ENCODE measurements at places on chromosomes 7 and 10. TPM values are rescaled to one million over a fixed set of nuclear protein-coding genes. Genes with fewer than 3 reads are reported as not detected.

GRCh38 chr7:128161466-128162125 lies 79.5 kb upstream of the LEP start:
- H3K27ac ChIP-seq = no peak overlapping the region
- peaks cover 17% of the 10 kb centered on the region for H3K4me1 ChIP-seq
- peaks cover 2% of the 10 kb centered on the region for H3K27me3 ChIP-seq
- DNase-seq = no peak
- H3K4me3 ChIP-seq = no peak overlapping the region

GRCh38 chr7:46015107-46015868 lies 94.2 kb upstream of the IGFBP3 start:
- H3K27me3 ChIP-seq = no peaks in the 10 kb centered on the region
- H3K4me3 ChIP-seq = no peak overlapping the region
- no peak overlapping the region for H3K27ac ChIP-seq
- peak; percentile 46 for DNase-seq
- H3K4me1 ChIP-seq = no peaks in the 10 kb centered on the region
- H3K36me3 ChIP-seq = no peaks in the 10 kb centered on the region

- H3K4me3 ChIP-seq = no peak overlapping the region
- no peaks in the 10 kb centered on the region for H3K36me3 ChIP-seq
- no peaks in the 10 kb centered on the region for H3K4me1 ChIP-seq
- no peaks in the 10 kb centered on the region for H3K27me3 ChIP-seq
These were observed 43.0 kb upstream of the DLX6 start for GRCh38 chr7:96962221-96962885.

DNA sequence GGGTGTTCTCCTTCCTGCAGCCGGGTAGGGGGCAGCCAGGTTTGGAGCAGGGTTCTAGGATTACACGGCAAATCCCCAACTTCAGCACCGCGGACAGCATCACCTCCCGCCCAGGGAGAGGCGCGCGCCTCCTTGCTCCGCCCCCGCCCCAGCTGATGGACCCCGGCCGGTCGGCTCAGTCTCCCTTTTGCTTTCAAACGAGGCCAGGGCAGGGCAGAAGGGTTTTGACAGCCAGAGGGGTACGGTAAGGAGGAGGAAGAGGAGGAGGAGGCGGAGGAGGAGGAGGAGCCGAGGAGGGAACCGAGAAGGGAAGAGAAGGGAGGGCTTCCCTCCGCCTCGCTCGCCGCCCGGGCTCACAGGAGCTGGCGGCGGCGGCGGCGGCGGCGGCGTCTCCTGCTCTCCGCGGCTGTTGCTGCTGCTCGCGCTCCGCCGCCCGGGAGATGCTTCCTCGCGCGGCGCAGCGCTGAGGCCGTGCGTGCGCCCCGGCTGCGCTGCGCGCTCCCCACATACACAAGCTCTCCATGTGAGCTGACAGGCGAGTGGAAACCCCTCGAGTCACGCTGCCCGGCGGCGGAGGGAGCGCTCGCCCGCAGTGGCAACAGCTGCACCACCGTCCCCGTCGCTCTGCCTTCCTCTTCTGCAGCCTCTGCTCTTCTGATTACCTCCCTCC lies 615 bp upstream of the CNTNAP2 start:
- H3K27me3 ChIP-seq = no peaks in the 10 kb centered on the region
- H3K36me3 ChIP-seq = no peaks in the 10 kb centered on the region
- H3K27ac ChIP-seq = no peak overlapping the region
- peak overlapping the region; percentile 21 for H3K4me3 ChIP-seq
- no peaks in the 10 kb centered on the region for H3K4me1 ChIP-seq
- DNase-seq = peak; percentile 67

GRCh38 chr10:17239345-17240085 lies 11.5 kb downstream of the VIM start:
- H3K4me3 ChIP-seq = no peak overlapping the region
- no peak overlapping the region for H3K27ac ChIP-seq
- no peaks in the 10 kb centered on the region for H3K36me3 ChIP-seq
- DNase-seq = no peak
- no peaks in the 10 kb centered on the region for H3K4me1 ChIP-seq

TMEM236 gene
- 0.64 TPM for total RNA-seq

DNA sequence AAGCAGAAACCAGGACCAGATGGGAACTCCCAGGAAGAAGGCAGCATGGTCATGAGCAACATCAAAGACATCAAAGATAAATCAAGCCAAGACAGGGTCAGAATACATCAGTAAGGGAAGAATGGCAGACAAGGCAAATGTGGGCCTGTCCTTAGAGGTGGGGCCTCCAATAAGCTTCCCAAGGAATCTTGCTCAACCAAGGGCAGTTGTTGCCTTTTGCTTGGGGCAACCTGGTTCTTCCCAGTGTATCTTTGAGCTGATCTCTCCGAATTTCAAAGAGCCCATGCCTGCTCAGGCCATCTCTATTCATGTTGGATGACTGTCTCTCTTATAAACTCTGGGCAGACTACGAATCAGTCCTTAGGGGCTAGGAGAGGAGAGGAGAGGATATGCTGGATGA lies 68.4 kb upstream of the HABP2 start:
- no peaks in the 10 kb centered on the region for H3K27me3 ChIP-seq
- no peaks in the 10 kb centered on the region for H3K4me1 ChIP-seq
- no peak for DNase-seq
- H3K36me3 ChIP-seq = no peaks in the 10 kb centered on the region

- no peak overlapping the region for H3K4me3 ChIP-seq
- H3K27ac ChIP-seq = no peak overlapping the region
- H3K36me3 ChIP-seq = no peaks in the 10 kb centered on the region
- no peaks in the 10 kb centered on the region for H3K27me3 ChIP-seq
- DNase-seq = no peak
- no peaks in the 10 kb centered on the region for H3K4me1 ChIP-seq
These were observed 17.7 kb downstream of the CCL24 start for GRCh38 chr7:75795831-75796285.

GRCh38 chr7:44325811-44326241 lies 432 bp upstream of the CAMK2B start:
- H3K27ac ChIP-seq = no peak overlapping the region
- H3K4me3 ChIP-seq = peak overlapping the region; percentile 20
- no peaks in the 10 kb centered on the region for H3K36me3 ChIP-seq
- peaks cover 4% of the 10 kb centered on the region for H3K27me3 ChIP-seq

GHRHR gene
- not detected for total RNA-seq

- no peaks in the 10 kb centered on the region for H3K27me3 ChIP-seq
- H3K27ac ChIP-seq = no peak overlapping the region
- no peak overlapping the region for H3K4me3 ChIP-seq
These were observed 101.6 kb downstream of the SORBS1 start for GRCh38 chr10:95459446-95460045.

FKBP9 gene
- total RNA-seq = 74.3 TPM

TSPAN33 gene
- 4.5 TPM for total RNA-seq

DNA sequence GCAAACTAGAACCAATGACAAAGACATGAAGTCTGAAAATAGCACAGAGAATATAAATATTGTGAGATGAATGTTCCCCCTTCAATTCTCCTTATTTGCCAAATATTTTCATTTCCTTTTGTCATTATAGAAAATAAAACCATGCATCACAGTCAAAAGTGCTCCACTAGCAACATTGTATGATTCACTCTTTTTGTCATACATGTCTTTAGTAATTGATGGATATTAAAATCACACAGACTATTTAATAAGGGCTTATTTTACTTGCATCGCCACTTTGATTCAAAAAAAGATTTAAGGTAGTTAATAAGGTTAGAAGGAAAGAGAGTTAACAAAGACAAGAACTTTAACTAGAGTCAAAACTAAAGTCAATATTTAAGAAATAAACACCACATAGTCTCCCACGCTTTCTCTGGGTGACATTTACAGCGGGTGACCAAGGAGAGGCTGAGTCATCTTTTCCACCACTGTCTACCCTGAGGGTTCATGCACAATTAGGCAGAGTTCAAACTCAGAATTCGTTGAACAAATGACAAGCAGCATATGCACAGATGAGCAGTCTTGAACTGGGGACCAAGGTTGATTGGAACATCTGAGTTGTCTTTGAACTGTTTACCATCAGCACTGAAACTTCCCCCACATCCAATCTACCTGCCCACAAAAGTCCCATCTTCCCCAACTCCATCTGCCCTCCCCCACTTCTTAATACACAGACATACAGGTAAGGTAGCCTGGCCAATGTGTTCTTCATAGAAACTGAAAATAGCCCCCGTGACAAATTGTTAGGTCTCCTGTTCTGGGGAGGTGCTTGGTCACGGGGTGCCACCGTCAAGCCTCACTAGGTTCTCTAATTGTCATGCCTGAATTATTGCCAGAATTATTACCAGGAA lies 42.5 kb downstream of the C7orf25 start:
- H3K36me3 ChIP-seq = no peaks in the 10 kb centered on the region
- no peak for DNase-seq
- no peaks in the 10 kb centered on the region for H3K4me1 ChIP-seq
- H3K4me3 ChIP-seq = no peak overlapping the region
- H3K27me3 ChIP-seq = no peaks in the 10 kb centered on the region
- H3K27ac ChIP-seq = no peak overlapping the region

- DNase-seq = no peak
- H3K27ac ChIP-seq = no peak overlapping the region
- no peaks in the 10 kb centered on the region for H3K36me3 ChIP-seq
- peaks cover 20% of the 10 kb centered on the region for H3K4me1 ChIP-seq
- H3K27me3 ChIP-seq = no peaks in the 10 kb centered on the region
These were observed 19.7 kb downstream of the AHR start for GRCh38 chr7:17318146-17318545.

RTKN2 gene
- 36.2 TPM for total RNA-seq

GRCh38 chr7:6161463-6162330 lies 110.7 kb downstream of the CYTH3 start:
- peaks cover 1% of the 10 kb centered on the region for H3K36me3 ChIP-seq
- H3K27me3 ChIP-seq = no peaks in the 10 kb centered on the region
- no peak for DNase-seq
- no peaks in the 10 kb centered on the region for H3K4me1 ChIP-seq
- no peak overlapping the region for H3K27ac ChIP-seq
- H3K4me3 ChIP-seq = no peak overlapping the region

DNA sequence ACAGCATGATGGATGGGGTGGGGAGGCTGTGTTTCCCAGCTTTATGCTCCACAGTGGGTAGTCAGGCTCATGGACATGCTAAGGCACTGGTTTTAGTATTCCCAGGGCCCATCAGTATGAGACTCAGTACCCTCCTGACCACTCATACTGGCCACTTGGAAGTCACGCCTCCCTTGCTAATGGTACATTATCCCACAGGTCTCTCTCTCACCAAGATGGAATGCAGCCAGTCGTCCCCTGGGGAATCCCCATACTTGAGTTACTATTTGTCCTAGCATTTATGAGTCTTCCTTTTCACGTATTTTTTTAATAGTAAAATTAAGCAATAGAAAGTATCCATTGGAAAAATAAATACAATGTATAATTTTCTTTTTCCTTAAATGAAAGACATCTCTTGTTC lies 80.6 kb upstream of the TBX20 start:
- H3K4me3 ChIP-seq = no peak overlapping the region
- DNase-seq = no peak
- no peak overlapping the region for H3K27ac ChIP-seq
- no peaks in the 10 kb centered on the region for H3K36me3 ChIP-seq

- DNase-seq = peak; percentile 12
- H3K27ac ChIP-seq = no peak overlapping the region
- no peak overlapping the region for H3K4me3 ChIP-seq
These were observed 1.8 kb upstream of the OPN4 start for GRCh38 chr10:86652361-86653202.

DNA sequence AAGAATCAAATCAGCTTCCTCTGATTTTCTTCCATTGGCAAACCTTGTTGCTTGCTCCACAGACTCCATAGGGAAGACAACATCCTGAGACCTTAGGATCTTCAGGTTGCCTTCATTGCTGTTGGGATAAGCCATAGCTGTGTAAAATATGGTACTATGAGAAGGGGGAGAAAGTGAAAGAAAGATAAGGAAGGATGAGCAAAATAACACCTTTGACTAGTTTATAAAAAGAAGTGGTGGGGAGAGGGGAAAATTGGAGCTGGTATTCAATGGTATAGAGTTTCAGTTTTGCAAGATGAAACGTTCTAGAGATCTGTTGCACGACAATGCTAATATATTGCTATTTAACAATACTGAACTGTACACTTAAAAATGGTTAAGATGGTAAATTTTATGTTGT lies 180.4 kb upstream of the PHYHIPL start:
- DNase-seq = no peak
- no peak overlapping the region for H3K4me3 ChIP-seq
- H3K4me1 ChIP-seq = peaks cover 67% of the 10 kb centered on the region
- H3K36me3 ChIP-seq = peaks cover under 1% of the 10 kb centered on the region

- no peaks in the 10 kb centered on the region for H3K36me3 ChIP-seq
- H3K27ac ChIP-seq = no peak overlapping the region
- DNase-seq = no peak
- no peaks in the 10 kb centered on the region for H3K27me3 ChIP-seq
- no peak overlapping the region for H3K4me3 ChIP-seq
- H3K4me1 ChIP-seq = no peaks in the 10 kb centered on the region
These were observed 10.6 kb downstream of the FAS start for GRCh38 chr10:89001024-89001728.

- peak overlapping the region; percentile 98 for H3K4me3 ChIP-seq
- H3K27ac ChIP-seq = peak overlapping the region; percentile 61
- H3K4me1 ChIP-seq = peaks cover 12% of the 10 kb centered on the region
- H3K27me3 ChIP-seq = no peaks in the 10 kb centered on the region
- peak; percentile 41 for DNase-seq
These were observed 649 bp downstream of the ACTR3B start for GRCh38 chr7:152759949-152760853.

GRCh38 chr10:96345222-96345621 lies 13.6 kb downstream of the OPALIN start:
- no peaks in the 10 kb centered on the region for H3K36me3 ChIP-seq
- no peak overlapping the region for H3K27ac ChIP-seq
- no peaks in the 10 kb centered on the region for H3K4me1 ChIP-seq

LIPF gene
- total RNA-seq = not detected

GRCh38 chr10:98458809-98459784 lies 12.4 kb upstream of the HPS1 start:
- H3K36me3 ChIP-seq = no peaks in the 10 kb centered on the region
- no peaks in the 10 kb centered on the region for H3K27me3 ChIP-seq
- H3K27ac ChIP-seq = no peak overlapping the region
- DNase-seq = no peak

- no peak overlapping the region for H3K4me3 ChIP-seq
- H3K27ac ChIP-seq = peak overlapping the region; percentile 73
- H3K4me1 ChIP-seq = peaks cover 27% of the 10 kb centered on the region
- H3K36me3 ChIP-seq = no peaks in the 10 kb centered on the region
These were observed 30.1 kb downstream of the AFAP1L2 start for GRCh38 chr10:114374053-114374791.

DNA sequence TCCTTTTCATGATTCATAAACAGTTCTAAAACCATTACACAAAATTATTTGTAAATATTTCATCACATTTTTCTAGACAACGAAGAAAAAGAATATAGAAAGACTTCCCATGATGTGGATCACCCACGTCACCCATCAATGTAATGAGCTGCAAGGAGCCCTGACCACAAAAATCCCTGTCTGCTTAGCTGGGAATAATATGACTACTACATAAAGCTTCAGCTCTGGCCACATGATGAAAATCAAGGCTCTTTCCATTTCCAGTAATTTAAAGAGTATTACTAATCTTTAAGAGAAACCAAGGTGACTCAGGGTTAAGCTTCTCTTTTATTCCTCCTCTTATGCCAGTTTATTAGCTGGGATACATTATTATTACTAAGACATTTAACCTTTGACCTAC lies 180.8 kb upstream of the CACNA2D1 start:
- no peak overlapping the region for H3K4me3 ChIP-seq
- no peaks in the 10 kb centered on the region for H3K27me3 ChIP-seq
- no peak overlapping the region for H3K27ac ChIP-seq
- no peaks in the 10 kb centered on the region for H3K36me3 ChIP-seq

MRLN gene
- total RNA-seq = 0.98 TPM

CPA5 gene
- total RNA-seq = not detected

LRGUK gene
- total RNA-seq = not detected

- no peak overlapping the region for H3K27ac ChIP-seq
- peaks cover 8% of the 10 kb centered on the region for H3K4me1 ChIP-seq
- H3K27me3 ChIP-seq = no peaks in the 10 kb centered on the region
- H3K36me3 ChIP-seq = no peaks in the 10 kb centered on the region
- H3K4me3 ChIP-seq = no peak overlapping the region
These were observed 102.7 kb downstream of the ZNF248 start for GRCh38 chr10:37754538-37755323.

All from Caco-2 (cell line).